ENCODE measurements at places on chromosomes 2 and 18. TPM values are rescaled to one million over a fixed set of nuclear protein-coding genes. Genes with fewer than 3 reads are reported as not detected.
A peak's percentile ranks its signal among the peaks of the same experiment; 100 is the strongest.

GRCh38 chr2:131389657-131390056 is 25.7 kb upstream of the RAB6D start:
- no peak overlapping the region for H3K27ac ChIP-seq
- DNase-seq = no peak
- H3K4me3 ChIP-seq = no peak overlapping the region
- H3K4me1 ChIP-seq = no peaks in the 10 kb centered on the region
- no peaks in the 10 kb centered on the region for H3K36me3 ChIP-seq

DNA sequence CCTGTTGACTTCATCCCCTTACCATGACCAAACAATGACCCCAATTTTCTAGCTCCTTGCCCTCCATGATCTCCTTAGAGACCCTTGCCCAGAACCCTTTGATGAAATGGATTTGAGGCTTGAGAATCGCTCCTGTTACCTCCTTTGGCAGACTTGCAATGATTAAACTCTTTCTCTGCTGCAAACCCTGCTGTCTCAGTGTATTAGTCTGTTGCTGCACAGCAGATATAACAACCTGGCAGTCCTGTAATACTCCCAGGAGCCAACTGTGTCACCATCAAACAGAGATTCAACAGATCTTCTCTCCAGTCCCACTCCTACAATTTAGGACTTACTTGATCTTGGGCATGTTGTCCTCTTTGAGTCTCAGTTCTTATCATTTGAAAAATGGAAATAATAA is 242.9 kb downstream of the HRH4 start:
- H3K4me3 ChIP-seq = no peak overlapping the region
- no peak overlapping the region for H3K27ac ChIP-seq
- H3K27me3 ChIP-seq = peaks cover 41% of the 10 kb centered on the region
- no peak for DNase-seq

DNA sequence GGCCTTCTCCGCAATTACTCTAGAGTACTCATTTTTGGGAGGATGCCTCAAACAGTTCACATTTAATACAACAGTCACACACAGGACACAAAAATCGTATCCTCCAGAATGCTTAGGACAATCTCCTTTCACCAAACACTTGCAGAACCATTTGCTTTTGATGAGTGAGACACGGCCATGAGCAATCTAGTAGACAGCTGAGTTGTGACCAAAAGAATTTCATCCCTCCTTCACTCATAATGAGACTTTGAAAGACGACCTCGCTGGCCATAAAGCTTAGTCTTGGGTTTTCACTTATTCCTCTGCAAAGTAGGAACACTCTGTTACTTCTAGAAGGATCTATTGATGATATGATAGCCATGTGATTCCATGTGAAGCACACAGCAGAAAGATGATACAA is 87.5 kb upstream of the SLC35G4 start:
- H3K27ac ChIP-seq = no peak overlapping the region
- H3K36me3 ChIP-seq = no peaks in the 10 kb centered on the region
- DNase-seq = no peak
- H3K27me3 ChIP-seq = peaks cover 15% of the 10 kb centered on the region

DNA sequence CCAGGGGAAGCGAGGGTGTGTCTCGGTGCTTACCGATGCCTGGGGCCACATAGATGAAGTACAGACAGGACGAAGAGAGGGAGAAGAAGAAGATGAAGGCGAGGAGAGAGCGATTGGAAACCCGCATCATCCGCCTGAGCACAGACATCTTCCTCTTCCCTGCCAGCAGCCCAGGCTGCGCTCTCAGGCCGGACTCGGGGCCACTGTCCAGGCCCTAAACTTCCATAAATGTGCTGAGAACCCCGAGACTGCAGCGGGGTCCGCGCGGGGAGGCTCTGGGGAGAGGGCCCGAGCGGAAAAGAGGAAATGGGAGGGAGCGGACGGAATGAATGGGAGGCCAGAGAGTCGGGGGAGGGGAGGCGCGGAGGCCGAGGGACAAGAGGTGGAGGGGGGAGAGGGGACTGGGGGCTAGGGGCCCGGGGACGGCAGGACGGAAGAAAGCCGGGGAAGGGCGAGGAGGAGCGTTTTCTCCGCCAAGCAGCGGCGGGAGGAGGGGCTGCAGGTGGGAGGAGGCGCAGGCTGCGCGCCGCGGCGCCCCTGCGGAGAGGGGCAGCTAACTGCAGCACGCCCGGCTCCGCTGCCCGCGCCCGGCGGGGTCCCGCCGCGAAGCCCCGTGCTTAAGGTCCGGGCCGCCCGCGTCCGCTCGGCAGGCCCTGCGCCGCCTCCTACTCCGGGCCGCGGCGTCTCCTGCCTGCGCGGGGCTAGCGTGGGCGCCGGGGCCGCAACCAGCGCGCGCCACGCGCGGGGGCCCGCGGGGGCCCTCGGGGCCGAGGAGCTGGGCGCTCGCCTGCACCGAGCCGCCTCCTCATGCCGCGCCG is at the start of gene B4GALT6:
Gene B4GALT6 (minus strand): TSS at position 303 of the 818 bp plus-strand sequence. CDS start 155 bp downstream, at position 148.
- peak within 1 kb of the TSS; percentile 97 for H3K4me3 ChIP-seq
- peak within 1 kb of the TSS; percentile 70 for H3K27ac ChIP-seq
- H3K4me1 ChIP-seq = peaks cover 44% of the 10 kb centered on the region
- H3K27me3 ChIP-seq = no peaks in the 10 kb centered on the region

GRCh38 chr2:162092658-162093556 is 18.9 kb upstream of the DPP4 start:
- peaks cover 5% of the 10 kb centered on the region for H3K4me1 ChIP-seq
- H3K36me3 ChIP-seq = no peaks in the 10 kb centered on the region
- no peak for DNase-seq
- H3K4me3 ChIP-seq = no peak overlapping the region

DNA sequence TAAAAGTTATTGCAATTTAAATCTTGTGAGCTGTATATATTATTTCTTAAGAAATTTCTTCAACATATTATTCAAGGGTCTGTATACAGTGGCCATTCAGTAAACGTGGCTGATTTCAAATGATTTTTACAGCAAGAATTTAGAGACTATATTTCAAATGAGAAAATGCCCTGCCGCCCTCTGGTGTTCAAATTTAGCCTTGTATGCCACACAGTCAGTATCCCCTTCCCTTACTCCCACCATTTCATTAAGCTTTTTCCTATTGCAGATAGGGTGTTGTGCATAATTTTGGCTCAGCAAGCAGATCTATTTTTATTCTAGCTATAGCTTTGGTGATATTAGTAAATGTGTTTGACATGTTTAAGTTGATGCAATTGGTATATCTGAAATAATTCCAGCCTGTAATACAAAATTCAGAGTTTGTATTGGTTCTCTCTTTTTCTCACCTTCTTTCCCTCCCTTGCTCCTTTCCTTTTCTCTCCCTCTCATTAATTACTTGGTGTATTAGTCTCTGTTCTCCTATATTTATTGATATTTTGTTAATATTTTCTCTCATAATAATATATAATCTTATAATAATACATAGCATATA is 22.8 kb upstream of the SCN7A start:
- no peaks in the 10 kb centered on the region for H3K4me1 ChIP-seq
- no peaks in the 10 kb centered on the region for H3K36me3 ChIP-seq
- H3K27me3 ChIP-seq = no peaks in the 10 kb centered on the region
- no peak overlapping the region for H3K4me3 ChIP-seq
- H3K27ac ChIP-seq = no peak overlapping the region

DNA sequence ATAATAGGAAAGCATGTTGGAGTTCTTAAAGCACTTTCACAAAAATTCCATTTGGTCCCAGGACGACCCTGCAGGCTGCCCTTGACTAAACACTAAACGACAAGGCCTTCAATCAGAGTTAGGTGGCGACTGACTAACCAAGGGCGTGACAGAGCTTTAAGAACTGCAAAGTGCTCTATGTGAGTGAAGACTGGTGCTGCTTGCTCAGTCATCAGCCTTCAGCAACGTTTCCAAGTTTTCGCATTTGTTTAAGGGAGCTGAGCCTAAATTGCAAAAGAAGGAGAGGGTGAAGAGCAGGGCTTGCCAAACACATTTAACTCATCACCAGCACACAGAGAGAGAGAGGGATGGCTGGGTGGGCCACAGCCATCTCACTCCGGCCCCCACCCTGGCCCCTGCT is 204.7 kb upstream of the PID1 start:
- H3K36me3 ChIP-seq = no peaks in the 10 kb centered on the region
- no peak for DNase-seq
- H3K4me3 ChIP-seq = no peak overlapping the region
- peaks cover 23% of the 10 kb centered on the region for H3K27me3 ChIP-seq
- H3K4me1 ChIP-seq = no peaks in the 10 kb centered on the region

DNA sequence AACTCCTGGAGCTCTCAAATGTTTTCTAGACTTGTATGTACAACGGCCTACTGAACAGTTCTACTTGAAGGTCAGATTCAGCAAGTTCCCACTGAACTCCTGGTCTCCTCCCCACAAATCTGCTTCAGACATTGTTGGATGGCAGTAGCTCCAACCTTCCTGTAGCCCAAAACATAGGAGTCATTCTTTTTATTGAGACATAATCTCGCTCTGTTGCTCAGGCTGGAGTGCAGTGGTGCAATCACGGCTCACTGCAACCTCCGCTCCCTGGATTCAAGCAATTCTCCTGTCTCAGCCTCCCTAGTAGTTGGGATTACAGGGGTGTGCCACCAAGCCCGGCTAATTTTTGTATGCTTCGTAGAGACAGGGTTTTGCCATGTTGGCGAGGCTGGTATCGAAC is 47.3 kb downstream of the QPCT start:
- no peaks in the 10 kb centered on the region for H3K27me3 ChIP-seq
- H3K36me3 ChIP-seq = no peaks in the 10 kb centered on the region
- DNase-seq = no peak

DNA sequence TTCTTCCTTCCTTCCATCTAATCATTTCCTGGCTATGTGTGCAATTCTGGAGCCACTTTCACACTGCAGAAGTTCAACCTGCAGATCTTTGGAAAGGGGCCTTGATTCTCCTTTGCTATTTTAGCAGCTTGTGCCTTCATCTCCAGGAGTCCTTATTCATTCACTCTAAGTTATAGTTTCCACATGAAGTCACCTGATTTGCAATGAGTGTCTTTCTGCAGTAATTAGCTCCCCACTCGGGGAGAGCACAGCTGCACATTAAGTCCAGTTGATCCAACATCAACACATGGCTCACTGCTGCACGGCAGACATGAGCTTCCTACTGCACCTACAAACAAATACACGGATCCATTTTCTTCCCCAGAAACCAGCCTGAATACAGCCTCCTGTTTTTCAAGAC is 323.1 kb upstream of the TNP1 start:
- peaks cover 4% of the 10 kb centered on the region for H3K27me3 ChIP-seq
- no peak overlapping the region for H3K4me3 ChIP-seq
- no peaks in the 10 kb centered on the region for H3K4me1 ChIP-seq
- no peaks in the 10 kb centered on the region for H3K36me3 ChIP-seq

GRCh38 chr2:124678043-124678442 is 653.0 kb downstream of the CNTNAP5 start:
- no peak overlapping the region for H3K4me3 ChIP-seq
- no peak overlapping the region for H3K27ac ChIP-seq
- no peaks in the 10 kb centered on the region for H3K27me3 ChIP-seq
- DNase-seq = no peak
- peaks cover 15% of the 10 kb centered on the region for H3K36me3 ChIP-seq

- H3K4me1 ChIP-seq = peaks cover 34% of the 10 kb centered on the region
- no peaks in the 10 kb centered on the region for H3K36me3 ChIP-seq
- no peak for DNase-seq
- no peaks in the 10 kb centered on the region for H3K27me3 ChIP-seq
These were observed 40.0 kb downstream of the GKN2 start for GRCh38 chr2:68912732-68913131.

MARCO gene
- not detected for total RNA-seq

ATP6V1C2 gene
- not detected for total RNA-seq

LBX2 gene
- 1.3 TPM for total RNA-seq

GALNT5 gene
- total RNA-seq = 0.14 TPM

REG1B gene
- not detected for total RNA-seq
